ENCODE measurements at places on chromosomes 11 and 22. TPM values are rescaled to one million over a fixed set of nuclear protein-coding genes. Genes with fewer than 3 reads are reported as not detected.

APOC3 gene
- not detected for total RNA-seq

TSPAN32 gene
- total RNA-seq = 19.9 TPM

CCND1 gene
- total RNA-seq = 162 TPM

RTN4RL2 gene
- total RNA-seq = 1.0 TPM

TSSK2 gene
- not detected for total RNA-seq

GNAZ gene
- total RNA-seq = 3.3 TPM

OR52N5 gene
- not detected for total RNA-seq

TUBA8 gene
- 298 TPM for total RNA-seq

OR52M1 gene
- total RNA-seq = not detected

Measured in left ventricle myocardium superior (tissue), 1 donor.